Panc1 (cell line): ENCODE measurements at places on chromosomes 3 and 15.

- no peak overlapping the region for H3K4me3 ChIP-seq
- no peak overlapping the region for H3K27ac ChIP-seq
- DNase-seq: no peak
- H3K36me3 ChIP-seq: no peaks in the 10 kb centered on the region
Observed at GRCh38 chr3:97235611-97236315, 421.4 kb downstream of the EPHA6 start.

DNA sequence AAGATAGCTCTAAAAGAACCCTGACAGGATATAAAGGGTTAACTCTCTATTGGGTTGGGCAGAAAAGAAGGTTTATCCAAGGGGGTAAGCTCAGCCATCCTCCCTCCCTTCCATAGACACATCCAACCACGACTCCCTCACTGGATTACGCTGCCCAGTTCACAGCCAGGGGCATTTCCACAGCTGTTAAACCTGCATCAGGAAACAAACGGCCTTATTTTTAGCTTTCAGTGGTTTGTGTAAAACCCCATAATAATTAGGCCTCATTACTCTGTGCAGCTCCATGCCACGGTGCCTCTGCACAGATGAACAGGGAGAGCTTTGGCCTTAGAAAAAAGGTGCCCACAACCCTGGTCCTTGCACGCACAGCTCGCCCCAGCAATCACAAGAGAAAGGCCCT is 110.6 kb downstream of the GABRB3 start:
- H3K27ac ChIP-seq: no peak overlapping the region
- H3K4me1 ChIP-seq: no peaks in the 10 kb centered on the region
- no peak for DNase-seq
- H3K27me3 ChIP-seq: no peaks in the 10 kb centered on the region

GRCh38 chr15:87523516-87523915 is 733.0 kb downstream of the NTRK3 start:
- no peaks in the 10 kb centered on the region for H3K36me3 ChIP-seq
- no peak for DNase-seq
- no peak overlapping the region for H3K4me3 ChIP-seq
- H3K4me1 ChIP-seq: no peaks in the 10 kb centered on the region
- H3K27me3 ChIP-seq: no peaks in the 10 kb centered on the region

- H3K4me3 ChIP-seq: no peak overlapping the region
- DNase-seq: peak; percentile 12
- H3K4me1 ChIP-seq: no peaks in the 10 kb centered on the region
- H3K36me3 ChIP-seq: no peaks in the 10 kb centered on the region
Observed at GRCh38 chr3:160210799-160211221, 14.4 kb upstream of the C3orf80 start.

GRCh38 chr15:40042791-40043320 is 3.9 kb upstream of the SRP14 start:
- H3K4me1 ChIP-seq: peaks cover 35% of the 10 kb centered on the region
- H3K4me3 ChIP-seq: no peak overlapping the region
